ENCODE measurements at places on chromosomes 7 and 10.

- no peak for DNase-seq
Measured at GRCh38 chr7:1289666-1290025, 57.0 kb downstream of the UNCX start.

- no peak for DNase-seq
Measured at GRCh38 chr7:121160150-121161008, 168.4 kb upstream of the WNT16 start.

GRCh38 chr7:7251742-7252141, 69.4 kb downstream of the C1GALT1 start:
- DNase-seq: no peak

DNA sequence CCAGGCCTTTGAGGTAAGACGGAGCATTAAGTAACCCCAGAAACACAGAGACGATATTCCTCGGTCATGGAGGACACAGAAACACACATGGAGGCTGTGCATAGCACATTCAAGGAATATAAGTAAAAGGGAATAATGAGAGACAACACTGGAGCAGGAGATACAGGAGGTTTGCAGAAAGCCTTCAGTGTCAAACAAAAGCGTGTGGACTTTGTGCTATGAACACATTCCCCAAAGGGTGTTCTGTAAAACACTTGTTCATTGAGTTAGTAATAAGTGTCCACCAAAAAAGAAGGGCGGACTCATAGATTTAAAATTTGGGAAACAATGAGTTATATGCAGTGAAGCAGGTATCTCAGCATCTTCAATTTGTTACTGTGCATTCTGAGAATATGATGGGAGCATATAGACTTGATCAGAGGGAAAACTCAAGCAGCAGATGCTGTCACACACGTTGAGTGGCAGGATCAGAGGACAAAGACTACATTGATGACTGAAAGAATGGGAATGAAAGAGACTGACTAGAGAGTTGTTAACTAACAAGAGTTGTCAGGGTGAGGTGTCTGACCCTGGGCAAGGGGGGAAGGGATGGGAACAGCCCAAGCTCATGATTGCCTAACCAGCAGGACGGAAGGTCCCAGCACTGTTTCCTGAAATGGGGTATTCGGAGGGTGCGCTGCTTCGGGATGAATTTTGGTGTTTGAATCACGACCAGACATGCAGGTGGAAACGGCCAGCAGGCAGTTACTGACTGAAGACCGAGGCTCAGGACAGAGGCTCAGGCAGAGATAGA, 85.2 kb upstream of the VIPR2 start:
- DNase-seq: no peak

- no peak for DNase-seq
Measured at GRCh38 chr7:43650457-43651052, 67.6 kb downstream of the STK17A start.

- no peak for DNase-seq
Measured at GRCh38 chr7:73690646-73691045, 7.2 kb downstream of the BUD23 start.

DNA sequence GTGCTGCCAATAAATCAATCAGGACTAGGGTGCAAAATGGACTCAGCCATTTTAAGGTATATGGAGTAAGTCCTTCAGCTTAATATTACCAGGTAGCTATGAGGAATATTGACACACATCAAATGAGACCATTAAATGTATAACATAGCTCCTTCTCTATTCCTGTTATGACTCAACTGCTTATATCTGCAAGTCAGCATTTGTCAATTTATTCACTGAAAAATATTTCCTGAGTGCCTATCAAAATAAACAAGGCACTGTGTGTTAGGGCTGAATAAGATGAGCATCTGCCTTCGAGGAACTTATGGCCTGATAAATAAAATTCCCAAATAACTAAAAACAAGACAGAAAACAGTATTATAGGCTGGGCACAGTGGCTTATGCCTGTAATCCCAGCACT, 113.8 kb downstream of the CDK6 start:
- DNase-seq: no peak

GRCh38 chr10:63624701-63625100, 103.5 kb downstream of the REEP3 start:
- DNase-seq: no peak

Measured in cortex of kidney (tissue), 1 donor.